ENCODE measurements at places on chromosomes 7 and 10.

- DNase-seq: peak; percentile 12
Observed at GRCh38 chr10:59805014-59805413, 51.8 kb upstream of the MRLN start.

GRCh38 chr7:143518521-143518920, 40.8 kb downstream of the TAS2R41 start:
- DNase-seq: no peak

- DNase-seq: no peak
Observed at GRCh38 chr7:88027724-88028123, 93.7 kb downstream of the ADAM22 start.

GRCh38 chr10:68284062-68285001, 47.5 kb upstream of the HNRNPH3 start:
- DNase-seq: no peak

DNA sequence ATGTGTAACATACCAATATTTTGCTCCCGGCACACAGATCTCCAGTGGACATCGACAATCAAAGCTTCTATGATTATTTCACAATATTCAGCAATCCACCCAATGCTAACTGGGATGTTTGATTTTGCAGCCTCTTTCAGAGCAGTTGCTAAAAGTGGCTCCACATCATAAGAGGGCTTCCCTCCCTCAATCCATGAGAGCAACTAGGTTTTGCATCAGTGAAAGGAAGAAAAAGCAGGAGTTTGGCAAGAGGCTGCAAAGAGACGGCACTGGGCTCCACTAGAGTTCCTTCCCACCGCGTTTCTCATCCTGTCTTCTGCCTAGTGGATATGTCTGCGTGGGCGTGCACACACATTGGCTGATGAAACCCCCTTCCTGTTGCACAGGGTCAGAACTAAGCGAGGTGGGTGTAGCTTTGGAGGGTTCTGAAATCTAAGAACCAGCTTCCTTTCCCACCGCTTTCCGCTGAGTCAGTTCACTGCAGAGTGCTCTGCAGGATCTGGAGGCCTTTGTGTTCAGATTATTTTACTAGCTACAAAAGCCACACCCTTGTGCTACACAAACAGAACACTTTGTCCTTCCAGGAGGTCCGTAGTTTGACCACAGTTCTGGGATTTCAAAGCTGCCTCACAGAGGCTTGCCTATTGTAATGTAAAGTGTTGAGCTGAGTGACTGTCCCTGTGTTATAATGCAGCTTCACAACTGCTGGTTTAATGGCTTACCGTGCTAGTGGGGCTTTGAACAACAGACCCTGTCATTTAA, 28.1 kb downstream of the ARL4A start:
- peak; percentile 98 for DNase-seq

- DNase-seq: no peak
Observed at GRCh38 chr10:30047924-30048531, 11.4 kb downstream of the JCAD start.

GRCh38 chr7:34396437-34397064, 261.5 kb upstream of the NPSR1 start:
- no peak for DNase-seq

- DNase-seq: no peak
Observed at GRCh38 chr7:21142081-21142480, 285.8 kb upstream of the SP4 start.

DNA sequence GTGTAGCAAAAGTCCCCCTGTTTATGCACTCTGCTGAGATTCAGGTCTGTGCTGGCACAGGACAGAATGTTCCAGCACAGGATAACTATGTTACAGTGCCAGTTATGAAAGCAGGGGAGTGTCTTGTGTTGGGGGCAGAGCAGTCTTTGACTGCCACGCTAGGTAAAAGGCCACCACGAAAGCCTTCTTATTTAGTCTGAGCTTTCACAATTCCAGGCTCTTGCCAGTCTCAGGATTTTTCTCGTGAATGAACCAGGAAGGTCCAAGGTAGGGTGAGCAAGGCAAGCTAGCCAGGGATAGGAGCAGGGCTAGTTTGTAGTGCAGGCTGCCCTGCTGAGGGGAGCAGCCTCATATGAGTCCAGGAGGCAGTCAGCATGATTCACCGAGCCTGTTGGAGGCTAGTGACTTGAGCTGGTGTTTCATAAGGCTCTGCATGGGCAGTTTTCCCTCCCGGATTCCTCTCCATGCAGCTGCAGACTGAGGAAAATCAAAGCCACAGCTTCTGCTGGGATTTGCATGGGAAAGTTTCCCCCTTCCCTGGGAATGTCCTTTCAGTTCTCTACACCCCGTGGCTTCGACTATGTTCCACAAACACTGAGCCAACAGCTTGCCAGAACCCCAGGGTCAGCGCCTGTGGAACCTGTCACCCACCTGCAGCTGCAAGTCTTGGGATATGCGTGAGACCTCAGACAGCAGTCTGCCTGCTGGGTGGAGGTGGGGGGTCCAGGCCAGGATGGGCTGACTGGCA, 112.3 kb downstream of the JCAD start:
- DNase-seq: no peak

- no peak for DNase-seq
Observed at GRCh38 chr10:5532307-5532605, 7.5 kb downstream of the CALML3 start.

DNA sequence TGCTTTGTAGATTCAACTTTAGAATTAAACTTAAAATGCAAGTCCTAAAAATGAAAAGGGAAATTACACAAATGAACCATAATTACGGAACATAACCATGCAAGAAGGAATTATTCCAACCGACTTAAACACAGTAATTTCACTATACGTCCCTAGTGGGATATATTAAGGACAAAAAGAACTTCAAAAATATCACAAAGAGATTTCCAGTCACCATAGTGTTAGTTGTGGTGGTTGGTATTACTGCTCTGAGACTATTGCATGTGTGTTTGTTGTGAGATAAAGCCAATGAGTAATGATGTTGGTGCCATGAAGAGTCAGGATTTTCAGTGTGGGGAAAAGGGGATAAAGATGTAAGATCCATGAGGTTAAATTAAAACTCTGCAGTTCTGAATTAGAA, 49.6 kb downstream of the KCNH2 start:
- no peak for DNase-seq

GRCh38 chr7:95479992-95480624, 5.6 kb upstream of the ASB4 start:
- no peak for DNase-seq

DNA sequence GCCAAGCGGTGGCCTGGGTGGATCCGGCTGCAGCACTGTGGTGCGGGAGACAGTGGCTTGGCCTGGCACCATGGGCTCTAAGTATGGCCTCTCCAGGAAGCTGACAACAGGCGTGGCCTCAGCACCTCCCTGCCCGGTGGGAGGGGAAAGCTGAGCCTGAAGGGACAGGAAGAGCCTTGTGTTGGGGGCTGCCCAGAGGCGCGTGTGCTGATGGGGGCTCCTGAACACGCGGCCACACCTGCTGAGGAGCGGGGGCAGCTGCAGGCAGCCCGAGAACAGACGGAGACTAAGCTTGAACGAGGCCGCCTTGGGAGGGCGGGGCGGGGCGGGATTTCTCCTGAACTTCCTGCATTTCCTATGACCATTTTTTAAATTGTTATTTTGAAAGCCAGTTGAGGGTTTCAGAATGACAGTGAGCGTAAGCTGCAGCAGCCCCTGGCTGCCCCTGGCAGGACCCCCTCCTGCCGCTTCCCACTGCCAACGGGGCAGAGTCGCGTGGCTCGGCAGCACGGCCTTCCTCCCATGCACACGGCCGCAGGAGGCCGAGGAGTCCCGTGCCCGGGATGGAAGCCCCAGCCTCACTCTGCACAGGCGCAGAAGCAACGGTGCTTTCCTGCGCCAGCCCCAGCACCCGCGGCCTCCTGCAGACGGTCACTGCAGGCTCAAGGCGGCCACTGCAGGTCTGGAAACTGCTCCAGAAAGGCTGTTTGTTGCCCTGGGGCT, 43.2 kb downstream of the DPYSL4 start:
- DNase-seq: peak; percentile 56

- peak; percentile 10 for DNase-seq
Observed at GRCh38 chr7:107659666-107660065, 962 bp upstream of the SLC26A4 start.

GRCh38 chr7:32318300-32319011, 171.7 kb downstream of the LSM5 start:
- DNase-seq: no peak

- DNase-seq: peak; percentile 64
Observed at GRCh38 chr7:155380221-155380861, 77.6 kb upstream of the EN2 start.

- no peak for DNase-seq
Observed at GRCh38 chr7:37831244-37831643, 17.2 kb upstream of the NME8 start.

DNA sequence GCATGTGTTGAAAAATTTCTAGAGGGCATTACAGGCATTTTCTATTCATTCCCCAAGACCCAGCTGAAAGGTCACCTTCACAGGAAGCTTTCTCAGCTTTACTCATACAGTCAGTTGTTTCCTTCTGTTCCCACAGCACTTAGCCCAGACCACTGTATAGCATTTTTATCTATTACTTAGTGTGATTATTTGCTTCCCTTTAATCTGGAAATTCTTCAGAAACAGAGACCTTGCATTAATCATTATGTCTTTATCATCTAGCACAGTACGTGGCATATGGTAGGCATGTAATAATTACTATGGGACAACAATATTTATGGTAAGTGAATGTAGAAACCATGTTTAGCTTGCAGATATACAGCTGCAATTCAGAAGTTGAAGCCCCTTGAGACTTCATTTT, 38.2 kb upstream of the CDK6 start:
- no peak for DNase-seq

DNA sequence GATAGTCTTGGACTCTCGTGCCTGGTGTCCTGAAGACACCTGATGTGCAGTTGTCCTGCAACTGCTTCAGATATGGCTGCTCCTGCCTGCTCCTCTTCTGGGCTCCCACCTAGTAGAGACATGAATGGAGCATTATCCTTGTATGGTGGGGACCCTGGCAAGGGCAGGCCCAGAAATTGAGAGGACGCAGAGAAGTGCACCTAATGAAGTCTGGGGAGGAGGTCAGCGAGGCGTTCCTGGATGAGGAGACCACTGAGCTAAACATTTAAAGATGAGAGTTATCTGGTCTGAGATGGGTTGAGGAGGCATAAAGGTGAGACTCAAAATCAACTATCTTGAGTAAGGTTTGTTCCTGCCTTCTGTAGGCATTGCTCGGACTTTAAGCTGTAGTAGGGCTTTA, 66.3 kb downstream of the WDFY4 start:
- no peak for DNase-seq

DNA sequence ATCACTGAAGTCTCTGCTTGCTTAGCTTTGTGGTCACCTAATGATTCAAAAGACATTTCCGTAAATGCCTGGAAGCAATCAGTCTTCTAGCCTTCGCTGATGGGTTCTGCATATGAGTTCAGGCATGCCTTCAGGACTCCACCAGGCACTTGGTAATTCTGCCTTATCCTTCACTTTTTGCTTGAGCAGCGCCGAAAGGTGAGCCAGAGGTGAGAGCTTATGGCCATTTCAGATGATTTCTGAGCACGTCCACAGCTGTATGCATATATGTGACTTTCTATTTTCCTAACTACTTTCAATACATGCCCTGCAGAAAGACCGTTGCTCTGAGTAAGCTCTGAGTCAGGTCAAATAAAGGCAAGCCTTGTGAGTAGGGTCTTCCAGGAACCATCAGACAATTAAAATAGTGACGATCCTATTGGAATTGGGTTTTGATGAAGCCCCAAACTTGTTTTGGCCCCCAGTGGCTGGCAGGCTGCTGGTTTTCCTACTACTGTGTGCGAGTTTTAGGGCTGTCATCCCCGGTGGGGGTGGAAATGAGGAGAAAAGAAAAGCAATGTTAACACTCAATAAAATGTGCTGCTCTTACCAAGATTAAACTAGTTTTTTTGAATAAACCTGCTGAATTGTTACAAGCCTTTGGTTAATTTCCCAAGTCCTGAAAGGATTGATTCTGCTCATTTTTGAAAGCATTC, 154.4 kb upstream of the AKR1E2 start:
- DNase-seq: no peak

- DNase-seq: no peak
Observed at GRCh38 chr10:72026278-72027111, 61.9 kb downstream of the SPOCK2 start.

DNA sequence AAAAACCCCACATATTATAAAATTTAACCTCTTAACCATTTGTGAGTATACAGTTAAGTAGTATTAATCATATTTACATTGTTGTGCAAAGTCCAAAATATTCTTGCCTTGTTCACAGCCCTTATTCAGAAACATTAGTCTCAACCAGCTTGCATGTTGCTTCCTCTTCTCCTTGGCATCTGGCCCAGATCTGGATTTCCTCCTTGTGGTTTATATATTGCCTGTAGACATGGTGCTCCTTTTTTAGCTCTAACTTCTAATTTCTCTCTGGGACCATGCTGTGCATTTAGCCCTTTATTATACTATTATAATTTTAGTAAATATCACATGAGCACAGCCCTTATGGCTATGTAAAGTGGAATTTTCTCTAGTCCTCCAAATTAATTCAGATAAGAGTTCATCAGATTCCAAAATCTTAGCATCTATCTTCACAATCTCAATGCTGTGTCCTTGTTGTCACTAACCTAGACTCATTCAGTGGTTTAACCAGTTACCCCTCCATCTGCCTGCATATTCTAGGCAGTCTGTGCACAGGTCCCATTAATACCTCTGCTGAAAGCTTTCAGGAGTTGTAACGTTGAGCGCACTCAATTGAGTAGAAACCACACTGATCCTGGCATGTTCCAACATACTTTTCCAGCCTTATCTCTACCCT, 7.9 kb downstream of the CPED1 start:
- peak; percentile 95 for DNase-seq

- peak; percentile 61 for DNase-seq
Observed at GRCh38 chr7:7719236-7719635, 829 bp upstream of the RPA3 start.

DNA sequence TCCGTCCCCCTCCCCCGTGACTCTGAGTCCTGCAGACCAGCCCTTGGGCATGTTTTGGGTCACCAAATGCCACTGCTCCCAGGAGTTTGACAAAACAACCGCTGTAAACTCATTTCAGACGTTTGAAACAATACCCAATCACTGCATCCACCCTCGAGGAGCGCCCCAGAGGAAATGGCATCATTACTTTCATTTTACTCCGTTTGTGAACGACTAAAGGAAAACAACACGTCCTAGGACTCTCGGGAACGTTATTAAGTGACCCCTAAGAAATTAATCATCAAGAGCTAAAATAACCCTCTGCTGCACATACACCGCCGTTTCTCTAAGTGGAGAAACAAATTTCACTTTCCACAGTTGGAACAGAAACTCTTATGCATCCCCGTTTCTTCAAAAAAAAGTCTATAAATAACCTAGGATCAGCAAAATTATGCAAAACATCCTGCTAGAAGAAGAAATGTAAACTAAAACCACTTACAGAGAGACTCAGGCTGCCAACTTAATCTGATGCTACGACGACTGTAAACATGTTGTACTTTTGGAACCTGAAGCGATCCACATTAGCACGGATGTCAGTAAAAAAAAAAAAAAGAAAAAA, 109.9 kb upstream of the EFCAB10 start:
- peak; percentile 22 for DNase-seq

DNA sequence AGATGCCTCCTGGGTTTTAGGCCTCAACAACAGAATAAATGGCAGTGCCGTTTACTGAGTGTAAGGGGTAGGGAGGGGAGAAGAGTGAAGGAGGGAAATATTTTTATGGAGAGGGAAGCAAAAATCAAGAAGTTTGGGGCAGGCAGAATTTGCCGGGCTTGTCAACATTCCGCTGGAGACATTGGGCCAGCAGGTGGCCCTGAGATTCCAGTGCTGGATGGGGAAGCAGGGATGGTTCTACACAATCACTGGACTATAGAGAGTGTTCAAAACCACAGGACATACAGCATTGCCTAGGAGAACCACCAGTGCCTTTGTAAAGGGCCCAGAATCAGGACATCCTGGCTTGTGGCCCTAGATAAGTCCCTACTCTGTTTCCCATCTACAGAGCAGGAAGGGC, 598.6 kb upstream of the MGMT start:
- no peak for DNase-seq

GRCh38 chr10:103111918-103112877, 80.9 kb downstream of the NT5C2 start:
- no peak for DNase-seq
